ENCODE measurements at places on chromosomes 6 and 20. TPM values are rescaled to one million over a fixed set of nuclear protein-coding genes. Genes with fewer than 3 reads are reported as not detected.

TREML2 gene
- not detected for total RNA-seq

- peak; percentile 51 for DNase-seq
Observed at GRCh38 chr6:12957321-12958051, 240.9 kb downstream of the PHACTR1 start.

GRCh38 chr6:21278375-21278745 is 315.2 kb upstream of the SOX4 start:
- no peak for DNase-seq

DNA sequence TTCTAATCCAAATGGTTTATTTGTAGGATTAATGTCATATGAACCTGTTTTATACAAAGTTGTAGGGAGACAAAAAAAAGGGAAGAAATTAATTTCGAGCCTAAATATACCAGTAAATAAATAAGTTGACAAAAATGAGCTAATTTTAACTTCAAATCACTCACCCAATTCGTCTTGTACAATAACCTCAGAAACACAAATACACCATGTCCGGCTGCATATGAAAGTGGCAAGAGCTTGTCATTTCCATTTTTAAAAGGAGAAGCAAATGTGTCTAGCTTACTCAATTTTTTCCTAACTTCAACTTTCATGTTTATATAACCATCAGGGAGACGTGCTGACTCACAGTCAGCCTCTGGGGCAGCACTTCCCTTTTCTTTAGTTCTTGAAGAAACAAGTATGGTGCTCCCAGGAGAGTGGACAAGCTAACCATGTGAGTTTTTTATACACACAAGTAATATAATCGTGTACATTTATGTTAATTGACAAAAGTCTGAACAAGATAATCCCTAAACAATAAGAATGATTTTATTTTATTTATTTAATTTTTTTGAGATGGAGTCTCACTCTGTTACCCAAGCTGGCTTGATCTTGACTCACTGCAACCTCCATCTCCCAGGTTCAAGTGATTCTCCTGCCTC is 55.5 kb upstream of the SGK1 start:
- peak; percentile 46 for DNase-seq

- no peak for DNase-seq
Observed at GRCh38 chr20:19322061-19322985, 109.9 kb downstream of the SLC24A3 start.

- DNase-seq: no peak
Observed at GRCh38 chr20:36483919-36484808, 57.2 kb upstream of the MYL9 start.

DNA sequence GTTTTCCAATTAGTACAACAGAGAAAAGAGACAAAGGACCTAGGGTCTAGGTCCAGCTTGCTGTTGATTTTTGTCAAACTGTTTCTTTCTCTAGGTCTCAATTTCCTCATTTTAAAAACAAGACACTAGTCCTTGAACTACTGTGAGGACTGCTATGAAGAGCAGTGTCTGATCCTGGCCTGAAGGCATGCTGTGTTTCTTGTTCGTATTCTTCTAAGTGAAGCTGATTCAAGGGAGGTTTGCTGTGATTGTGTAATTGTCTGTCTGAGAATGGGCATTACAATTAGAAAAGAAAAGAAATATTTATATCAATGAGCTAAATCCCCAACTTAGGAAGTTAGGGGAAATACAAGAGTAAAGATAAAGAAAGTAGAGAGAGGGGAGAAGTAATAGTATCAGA is 228.2 kb upstream of the SUPT3H start:
- DNase-seq: no peak

SYNGAP1 gene
- total RNA-seq: 31.0 TPM

Data from mucosa of gallbladder (tissue), 1 donor.